Fibroblast of mammary gland (primary cell): ENCODE measurements at places on chromosomes 11 and 22.
A peak's percentile ranks its signal among the peaks of the same experiment; 100 is the strongest.

DNA sequence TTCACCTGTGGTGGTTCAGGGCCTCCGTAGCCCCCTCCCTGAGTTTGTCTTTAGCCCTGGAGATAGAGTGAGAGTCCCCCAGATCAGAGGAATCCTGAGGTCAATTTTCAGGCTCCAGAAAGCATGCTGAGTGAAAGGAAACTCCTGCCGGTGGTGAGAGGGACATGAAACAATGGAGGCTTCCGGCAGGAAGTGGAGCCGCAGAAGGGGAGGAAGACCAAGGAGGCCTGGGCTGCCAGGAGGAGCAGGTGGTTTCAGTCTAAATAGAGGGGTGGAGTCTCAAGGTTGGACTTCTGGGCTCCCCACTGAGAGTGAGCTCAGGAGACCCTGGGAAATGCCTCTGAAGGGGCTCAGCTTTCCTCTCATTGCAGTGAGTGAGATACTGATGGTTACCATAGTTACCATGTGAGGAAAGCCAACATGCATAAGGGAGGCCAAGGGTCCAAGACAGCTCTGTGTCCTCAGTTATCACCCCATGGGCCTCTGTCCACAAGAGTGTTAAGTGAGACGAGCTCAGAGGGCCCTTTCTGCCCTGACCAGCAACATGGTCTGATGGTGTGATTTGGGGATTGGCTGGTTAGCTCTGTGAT is 10.7 kb downstream of the SLCO2B1 start:
- DNase-seq = no peak

DNA sequence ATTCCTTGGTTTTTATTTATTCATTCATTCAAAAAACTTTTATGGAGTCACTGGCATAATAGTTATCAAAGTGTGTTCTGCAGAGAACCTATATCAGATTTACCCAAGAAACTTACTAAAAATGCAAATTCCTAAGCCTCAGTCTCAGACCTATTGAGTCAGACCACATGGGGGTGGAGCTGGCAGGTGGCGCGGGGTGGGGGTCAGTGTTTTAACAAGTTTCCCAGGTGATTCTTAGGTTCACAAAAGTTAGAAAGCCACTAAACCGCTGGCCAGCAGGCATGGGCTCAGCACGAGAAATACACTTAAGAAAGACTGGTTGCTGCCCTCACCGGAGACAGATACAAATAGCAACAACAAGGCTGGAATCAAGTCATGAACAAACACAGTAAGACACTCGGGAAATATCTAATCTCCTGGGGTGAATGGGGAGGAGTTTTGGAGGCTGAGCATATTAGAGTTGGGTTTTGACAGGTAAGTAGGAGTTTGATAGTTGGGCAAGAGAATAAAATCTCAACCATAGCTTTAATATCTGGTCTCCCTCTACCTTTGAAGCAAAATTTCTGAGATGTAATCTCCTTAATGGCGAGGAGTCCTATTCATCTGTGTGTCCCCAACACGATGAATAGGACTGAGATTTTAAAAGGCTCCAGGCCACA is 167.5 kb upstream of the NECTIN1 start:
- DNase-seq = no peak

- no peak for DNase-seq
Observed at GRCh38 chr22:27732391-27732790, 69.2 kb downstream of the MN1 start.

GRCh38 chr11:62466444-62466843 is 47.6 kb downstream of the SCGB1A1 start:
- no peak for DNase-seq

GRCh38 chr11:65658174-65659021 is 4.3 kb downstream of the RELA start:
- no peak for DNase-seq

DNA sequence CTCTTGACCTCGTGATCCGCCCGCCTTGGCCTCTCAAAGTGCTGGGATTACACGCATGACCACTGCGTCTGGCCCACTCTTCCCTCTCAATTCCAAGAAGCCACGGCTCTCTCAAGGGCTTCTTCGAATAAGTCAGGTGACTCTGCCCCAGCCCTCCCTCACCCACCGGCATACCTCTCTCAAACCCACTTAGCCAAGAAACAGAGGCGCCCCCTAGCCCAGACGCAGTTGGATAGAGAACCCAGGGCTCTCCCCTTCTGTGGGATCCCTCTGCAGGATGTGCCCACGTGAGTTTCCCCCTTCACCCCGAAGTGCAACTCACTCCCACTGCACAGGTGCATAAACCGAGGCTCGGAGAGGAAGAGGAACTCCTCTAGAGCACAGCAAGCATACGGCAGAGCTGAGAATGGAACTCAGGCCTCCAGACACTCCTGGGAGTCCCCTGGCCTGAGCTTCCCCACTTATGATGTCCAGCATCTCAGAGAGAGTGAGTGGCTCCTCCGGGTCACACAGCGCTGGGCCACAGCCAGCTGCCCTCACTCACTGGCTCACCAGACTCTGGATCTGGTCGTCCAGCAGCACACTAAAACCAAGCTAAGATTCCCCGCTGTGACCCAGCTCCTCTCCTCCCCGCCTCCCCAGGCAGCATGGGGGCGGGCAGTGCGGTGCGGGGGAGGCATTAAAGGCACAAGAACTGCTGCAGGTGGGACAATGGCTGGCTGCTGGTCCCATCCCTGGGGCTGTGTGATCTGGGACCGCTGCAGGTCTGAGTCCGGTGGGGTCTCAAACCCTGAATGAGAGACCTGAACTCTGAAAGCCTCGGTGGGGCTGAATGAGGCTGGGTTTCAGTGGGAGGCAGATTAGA is 16.8 kb upstream of the RGL4 start:
- no peak for DNase-seq

- DNase-seq = peak; percentile 27
Observed at GRCh38 chr22:25475257-25476022, 89.0 kb upstream of the GRK3 start.

- no peak for DNase-seq
Observed at GRCh38 chr11:66663741-66664296, 13.9 kb downstream of the RBM4B start.

GRCh38 chr11:46129133-46129532 is 7.9 kb upstream of the PHF21A start:
- no peak for DNase-seq
